ENCODE measurements at places on chromosomes 7 and 10.
A peak's percentile ranks its signal among the peaks of the same experiment; 100 is the strongest.

- no peak for DNase-seq
Measured at GRCh38 chr7:115779561-115779960, 251.0 kb downstream of the TFEC start.

DNA sequence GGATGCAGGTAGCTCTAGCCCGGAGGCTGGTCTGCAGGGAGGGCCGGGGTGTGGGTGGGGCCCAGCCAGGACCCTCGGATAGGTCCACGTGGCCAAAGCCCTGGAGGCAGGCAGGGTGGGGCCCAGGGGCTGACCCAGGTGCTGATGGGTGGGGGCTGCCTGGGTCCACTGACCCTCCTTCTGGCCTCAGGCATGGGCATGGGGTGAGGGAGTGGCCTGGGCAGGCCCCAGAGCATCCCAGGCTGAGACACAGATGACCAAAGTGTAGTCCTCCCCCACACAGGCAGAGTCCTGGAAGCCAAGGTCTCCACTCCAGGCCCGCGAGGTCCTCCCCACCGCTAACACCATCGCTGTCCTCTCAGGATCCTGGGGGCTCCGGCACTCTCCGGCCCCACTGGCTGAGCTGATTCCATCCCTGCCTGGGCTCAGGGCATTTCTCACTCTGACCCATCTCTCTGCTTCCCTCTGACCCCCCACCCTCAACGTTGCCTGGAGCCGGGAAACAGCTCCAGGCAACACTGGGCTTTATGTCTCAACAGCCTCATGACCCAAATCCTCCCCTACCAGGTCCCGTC lies 20.7 kb upstream of the PPP2R2D start:
- no peak for DNase-seq

GRCh38 chr10:123909866-123910265 lies 18.3 kb upstream of the CPXM2 start:
- DNase-seq: no peak

- DNase-seq: no peak
Measured at GRCh38 chr10:97463363-97464132, 17.6 kb downstream of the ZDHHC16 start.

DNA sequence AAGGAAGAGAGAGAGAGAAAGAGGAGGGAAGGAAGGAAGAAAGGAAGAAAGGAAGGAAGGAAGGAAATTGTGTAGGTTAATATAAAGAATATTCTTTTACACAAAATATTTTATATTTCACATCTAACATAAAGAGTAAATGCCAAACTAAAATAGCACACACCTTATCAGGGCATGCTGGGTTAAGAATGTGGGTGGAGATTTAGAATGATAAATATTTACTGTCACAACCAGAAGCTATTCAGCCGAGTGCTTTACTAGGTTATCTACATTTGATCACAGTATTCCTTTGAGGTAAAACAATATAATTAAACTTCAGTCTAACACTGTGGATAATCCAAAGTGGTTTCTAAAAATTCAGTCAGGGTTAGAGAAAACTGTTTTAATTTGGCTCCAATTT lies 103.3 kb downstream of the SEMA3A start:
- no peak for DNase-seq

- no peak for DNase-seq
Measured at GRCh38 chr10:6228010-6228511, 25.3 kb downstream of the PFKFB3 start.

DNA sequence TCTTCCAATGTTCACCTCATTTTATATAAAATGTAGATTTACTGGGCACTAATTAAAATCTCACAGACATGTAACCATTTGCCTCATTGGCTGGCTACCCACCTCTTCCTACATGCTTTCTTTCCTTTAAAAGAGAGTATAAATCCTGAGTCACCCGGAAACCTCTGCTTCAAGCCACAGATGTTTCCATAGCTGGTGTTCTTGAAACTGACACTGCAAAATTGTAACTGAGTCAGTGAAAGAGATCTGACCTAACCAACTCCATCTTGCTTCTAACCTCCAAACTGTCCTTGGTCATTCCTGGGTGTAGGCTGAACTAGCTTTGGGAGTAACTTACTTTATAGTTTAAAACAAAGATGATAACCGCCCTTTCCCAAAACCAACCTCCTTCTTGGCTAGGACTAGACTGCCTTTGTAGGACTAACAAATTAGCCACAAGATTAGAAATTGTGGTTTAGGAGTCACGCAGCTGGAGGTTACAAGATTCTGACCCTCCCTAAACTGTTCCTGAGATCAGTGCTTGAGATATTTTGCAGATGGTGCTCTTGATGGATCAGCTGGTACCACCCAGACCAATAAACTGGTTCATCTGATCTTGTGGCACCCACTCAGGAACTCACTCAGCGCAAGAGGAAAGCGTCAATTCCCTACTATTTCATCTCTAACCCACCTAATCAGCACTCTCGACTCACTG lies 33.5 kb downstream of the SVOPL start:
- DNase-seq: no peak

DNA sequence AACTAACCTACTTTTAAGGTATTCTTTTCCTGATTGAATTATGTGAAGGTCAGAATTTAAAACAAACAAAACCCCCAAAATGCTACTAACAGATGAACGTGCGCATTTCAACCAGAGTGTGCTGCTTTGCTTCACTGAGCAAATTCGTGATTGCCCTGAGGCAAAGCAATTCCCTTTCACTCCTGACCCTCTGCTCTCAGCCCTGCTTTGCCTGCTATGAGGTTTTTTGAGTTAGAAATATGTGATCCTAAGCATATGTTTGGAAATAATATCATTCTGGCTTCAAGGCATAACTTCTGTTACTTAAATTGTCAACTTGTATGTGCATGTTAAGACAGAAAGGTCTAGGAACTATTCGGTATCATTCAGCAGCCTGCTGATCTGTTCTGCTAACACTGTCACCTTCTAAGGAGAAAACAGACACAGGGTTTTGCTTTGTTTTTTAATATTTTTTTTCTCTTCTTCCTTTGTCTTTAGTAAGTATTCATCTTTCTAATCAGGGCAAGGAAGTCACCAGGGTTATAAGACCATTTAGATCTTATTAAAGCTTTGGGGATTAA lies 124.2 kb downstream of the GNAT3 start:
- DNase-seq: no peak

GRCh38 chr7:100483090-100483721 lies 521 bp upstream of the NYAP1 start:
- DNase-seq: no peak

DNA sequence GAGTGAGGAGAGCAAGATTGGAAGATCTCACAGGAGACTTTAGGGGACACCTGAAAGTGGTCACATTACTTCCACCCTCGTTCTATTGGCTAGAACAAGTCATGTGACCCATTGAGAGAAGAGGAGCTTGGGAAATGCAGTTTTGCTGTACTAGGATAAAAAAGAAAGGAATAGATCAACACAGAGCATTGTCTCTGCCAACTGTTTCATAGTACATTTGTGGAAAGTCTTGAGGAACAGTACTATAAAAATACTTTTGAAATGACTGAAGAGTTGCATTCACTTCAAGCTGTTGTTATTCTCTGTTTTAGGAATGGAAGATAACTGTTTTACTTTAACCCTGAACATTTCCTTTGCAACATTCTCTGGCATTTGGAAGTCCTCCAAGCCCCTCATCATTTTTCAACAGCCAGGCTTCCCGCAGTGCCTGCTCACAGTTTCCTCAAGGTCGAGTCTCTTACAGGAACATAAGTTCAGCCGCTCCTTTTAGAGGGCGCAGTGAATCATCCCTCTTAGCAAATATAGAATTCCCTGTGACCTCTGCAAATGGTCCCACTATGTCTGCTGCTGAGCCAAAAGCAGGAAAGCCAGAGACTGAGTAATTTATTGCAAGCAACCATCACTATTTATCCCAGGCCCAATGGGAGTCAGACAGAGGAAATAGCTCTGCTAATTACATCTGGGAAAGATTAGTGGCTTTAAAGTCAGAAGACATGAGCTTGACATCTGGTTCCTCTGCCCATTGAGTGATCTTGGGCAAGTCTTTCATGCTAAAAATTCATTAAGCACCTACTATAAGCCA lies 40.7 kb downstream of the MRPL32 start:
- DNase-seq: peak; percentile 68

GRCh38 chr7:80410081-80410480 lies 101.8 kb downstream of the GNAT3 start:
- DNase-seq: no peak

DNA sequence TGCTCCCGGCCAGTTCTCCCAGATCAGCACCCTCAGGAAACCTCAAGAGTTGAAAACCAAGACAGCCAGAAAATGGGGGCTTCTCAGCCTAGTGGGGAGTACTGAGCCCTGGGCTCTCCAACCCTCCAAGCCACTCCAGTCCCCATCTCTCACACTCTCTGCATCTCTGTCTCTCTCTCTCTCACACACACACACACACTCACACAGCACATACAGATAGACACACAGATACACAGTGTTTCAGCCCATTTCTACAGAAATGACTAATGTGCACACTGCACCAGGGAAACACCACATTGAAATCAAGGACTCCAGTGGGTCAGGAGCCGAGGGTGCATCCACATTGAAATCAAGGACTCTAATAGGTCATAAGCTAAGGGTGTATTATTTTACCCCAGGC lies 107.5 kb downstream of the MKI67 start:
- DNase-seq: no peak

DNA sequence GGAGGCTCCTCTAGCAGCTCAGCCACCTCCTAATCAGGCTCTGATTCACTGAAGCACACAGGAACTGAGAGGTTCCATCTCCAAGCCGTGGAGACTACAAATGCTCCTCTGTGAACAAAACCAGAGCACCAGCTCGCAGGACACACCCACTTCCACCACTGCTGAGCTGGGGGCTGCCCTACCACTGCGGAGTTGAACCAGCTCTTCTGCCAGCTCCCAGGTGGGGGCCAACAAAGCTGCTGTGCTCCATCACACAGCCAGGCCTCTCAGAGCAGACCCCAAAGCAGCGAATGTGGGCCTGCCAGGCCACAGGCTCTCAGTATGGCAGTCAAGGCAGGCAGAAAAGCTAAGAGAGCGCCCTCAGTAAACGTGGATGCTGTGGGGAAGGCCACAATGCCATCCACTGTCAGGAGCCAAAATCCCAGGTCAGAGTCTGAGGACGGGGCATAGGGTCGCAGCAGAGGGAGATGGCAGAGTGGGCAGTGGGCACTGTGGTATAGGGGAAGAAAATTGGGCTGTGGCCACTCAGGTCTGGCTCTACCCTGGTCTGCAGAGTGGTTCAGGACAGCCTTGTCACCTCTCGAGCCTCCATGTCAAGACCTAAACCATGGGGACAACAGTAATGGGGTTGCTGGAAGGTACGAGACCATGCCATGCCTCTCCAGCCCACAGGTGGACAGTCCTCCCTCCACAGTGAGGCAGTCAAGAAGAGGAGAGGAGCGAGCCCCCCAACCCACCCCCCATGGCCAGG lies 82.1 kb downstream of the GRID1 start:
- DNase-seq: peak; percentile 46

Measured in right atrium auricular region (tissue), 2 donors.